Activated naive CD8-positive, alpha-beta T cell treated with anti-CD3 and anti-CD28 coated beads, Interleukin-2, amount 10 ng/mL, durations not matched to agents 7 days and 5 days (primary cell): ENCODE measurements at places on chromosomes 12 and 14.

- peaks cover 2% of the 10 kb centered on the region for H3K36me3 ChIP-seq
- DNase-seq = peak; percentile 95
- H3K27me3 ChIP-seq = peaks cover 3% of the 10 kb centered on the region
- H3K27ac ChIP-seq = peak overlapping the region; percentile 92
- peaks cover 40% of the 10 kb centered on the region for H3K4me1 ChIP-seq
These were observed 10.5 kb upstream of the SLC38A2 start for GRCh38 chr12:46382964-46383653.

- H3K4me1 ChIP-seq = peaks cover 2% of the 10 kb centered on the region
- H3K27ac ChIP-seq = no peak overlapping the region
These were observed 138.0 kb downstream of the ASCL4 start for GRCh38 chr12:107912421-107913004.

GRCh38 chr14:64691376-64691775 lies 12.8 kb upstream of the PLEKHG3 start:
- peaks cover 47% of the 10 kb centered on the region for H3K27me3 ChIP-seq
- no peaks in the 10 kb centered on the region for H3K36me3 ChIP-seq
- H3K27ac ChIP-seq = no peak overlapping the region
- no peak overlapping the region for H3K4me3 ChIP-seq
- DNase-seq = no peak

DNA sequence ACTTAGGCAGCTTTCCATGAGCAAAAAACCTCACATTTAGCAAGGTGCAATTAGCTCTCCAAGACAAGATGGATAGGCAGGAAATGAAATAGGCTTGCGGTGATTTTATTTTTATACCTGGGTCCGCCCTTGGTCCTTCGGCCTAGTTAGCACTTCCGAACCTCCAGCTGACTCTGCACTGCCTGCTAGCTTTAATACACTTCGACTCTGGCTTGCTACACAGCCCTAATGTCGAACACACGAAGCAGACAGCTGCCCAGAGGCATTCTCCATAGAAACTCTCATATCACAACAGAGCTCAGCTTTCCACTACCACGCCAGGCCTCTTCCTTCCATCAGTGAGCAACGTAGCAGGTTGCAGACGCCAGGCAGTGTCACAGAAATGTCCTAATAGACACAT lies 688.0 kb downstream of the VRK1 start:
- H3K4me1 ChIP-seq = peaks cover 2% of the 10 kb centered on the region
- H3K4me3 ChIP-seq = no peak overlapping the region
- H3K27ac ChIP-seq = no peak overlapping the region
- H3K36me3 ChIP-seq = no peaks in the 10 kb centered on the region
- no peaks in the 10 kb centered on the region for H3K27me3 ChIP-seq
- DNase-seq = no peak

DNA sequence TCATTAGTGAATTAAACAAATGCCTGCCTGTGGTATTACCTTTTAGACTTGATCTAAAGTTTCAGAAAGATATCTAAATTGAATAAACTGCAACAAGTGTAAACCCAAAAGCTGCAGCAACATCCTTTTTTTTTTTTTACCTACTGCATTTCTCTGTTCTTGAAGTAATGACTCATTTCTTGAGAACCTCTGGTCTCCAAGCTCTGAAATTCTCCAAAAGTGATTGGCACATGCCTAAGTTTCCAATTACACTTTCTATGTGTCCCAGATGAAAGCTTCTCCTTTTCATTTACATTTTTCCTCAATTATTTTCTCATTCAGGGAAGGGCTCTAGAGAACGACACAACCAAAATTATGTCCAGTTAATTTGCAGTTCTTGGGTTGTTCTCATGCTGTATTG lies 435.2 kb upstream of the DCN start:
- H3K36me3 ChIP-seq = no peaks in the 10 kb centered on the region
- no peak overlapping the region for H3K4me3 ChIP-seq
- H3K4me1 ChIP-seq = peaks cover 1% of the 10 kb centered on the region
- no peak for DNase-seq
- H3K27me3 ChIP-seq = no peaks in the 10 kb centered on the region

DNA sequence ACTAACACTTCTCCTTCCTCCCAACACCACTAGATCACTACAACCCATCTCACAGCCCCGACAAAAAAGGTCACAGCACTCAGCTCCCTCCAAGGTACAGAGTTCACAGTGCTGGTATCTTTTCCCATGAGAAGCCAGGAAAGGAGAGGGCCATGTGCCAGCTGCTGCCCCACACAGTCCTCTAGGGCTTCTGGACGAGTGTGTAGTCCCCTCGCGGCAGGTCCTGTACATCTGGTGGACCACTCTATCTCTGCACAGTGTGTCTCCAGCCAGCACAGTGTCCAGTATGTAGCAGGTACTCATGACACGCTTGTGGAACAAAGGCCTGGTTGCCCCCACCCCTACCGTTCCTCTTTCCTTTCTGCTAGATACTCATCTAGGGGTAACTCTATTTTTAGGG lies 134.4 kb upstream of the FOXN3 start:
- H3K36me3 ChIP-seq = peaks cover 24% of the 10 kb centered on the region
- H3K4me1 ChIP-seq = peaks cover 28% of the 10 kb centered on the region
- no peaks in the 10 kb centered on the region for H3K27me3 ChIP-seq
- H3K27ac ChIP-seq = no peak overlapping the region
- H3K4me3 ChIP-seq = no peak overlapping the region

- H3K27ac ChIP-seq = peak overlapping the region; percentile 8
- no peak overlapping the region for H3K4me3 ChIP-seq
- peaks cover 21% of the 10 kb centered on the region for H3K4me1 ChIP-seq
- no peaks in the 10 kb centered on the region for H3K36me3 ChIP-seq
- no peaks in the 10 kb centered on the region for H3K27me3 ChIP-seq
- no peak for DNase-seq
These were observed 5.6 kb downstream of the HIP1R start for GRCh38 chr12:122840580-122841513.

DNA sequence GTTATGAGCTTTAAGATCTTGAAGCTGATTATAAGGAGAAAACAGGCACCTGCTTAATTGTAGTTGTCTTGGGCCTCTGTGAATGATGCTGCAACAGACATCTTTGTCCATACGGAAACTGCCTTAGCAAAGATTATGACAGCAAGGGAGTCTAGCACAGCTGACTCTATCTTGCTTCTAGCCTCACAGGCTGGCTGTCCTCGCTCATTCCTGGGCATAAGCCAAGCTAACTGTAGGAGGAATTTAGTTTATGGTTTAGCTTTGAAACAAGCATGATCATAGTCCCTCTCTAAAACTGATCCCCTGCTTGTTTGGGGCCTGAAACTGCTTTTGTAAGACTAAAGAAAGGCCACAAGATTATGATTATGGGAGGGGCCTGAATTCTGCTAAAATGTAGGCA lies 74.3 kb upstream of the C14orf132 start:
- DNase-seq = no peak
- H3K27me3 ChIP-seq = no peaks in the 10 kb centered on the region
- H3K4me3 ChIP-seq = no peak overlapping the region
- no peak overlapping the region for H3K27ac ChIP-seq
- H3K36me3 ChIP-seq = no peaks in the 10 kb centered on the region
- H3K4me1 ChIP-seq = no peaks in the 10 kb centered on the region

GRCh38 chr14:97846156-97846555 lies 1049.0 kb downstream of the VRK1 start:
- H3K27me3 ChIP-seq = peaks cover 8% of the 10 kb centered on the region
- H3K27ac ChIP-seq = no peak overlapping the region
- H3K36me3 ChIP-seq = no peaks in the 10 kb centered on the region
- H3K4me1 ChIP-seq = peaks cover 7% of the 10 kb centered on the region
- no peak overlapping the region for H3K4me3 ChIP-seq

DNA sequence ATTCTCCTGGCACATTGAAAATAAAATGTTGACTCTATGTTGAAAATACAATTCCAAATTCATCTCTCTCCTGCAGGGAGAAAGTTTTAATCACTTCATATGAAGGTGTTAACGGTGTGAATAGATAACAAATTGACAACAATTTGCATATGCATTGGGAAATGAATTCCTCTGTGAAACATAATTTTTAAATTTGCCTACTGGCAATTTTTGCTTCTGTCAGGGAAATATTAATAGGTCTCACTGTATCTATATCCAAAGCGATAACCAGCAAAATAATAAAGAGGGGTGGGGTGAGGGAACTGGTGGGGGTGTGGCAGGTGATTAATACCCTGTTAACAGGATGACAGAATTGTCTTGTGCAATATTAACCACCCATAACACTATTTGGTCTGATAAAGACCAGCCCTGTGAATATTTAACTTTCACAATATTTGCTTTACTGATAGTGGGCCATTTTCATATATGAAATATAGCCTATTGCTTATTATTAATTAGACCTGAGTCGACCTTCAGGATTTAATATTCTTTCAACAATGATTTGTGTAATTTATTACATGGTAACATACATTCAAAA lies 239.0 kb upstream of the SSTR1 start:
- H3K4me1 ChIP-seq = peaks cover 5% of the 10 kb centered on the region
- H3K27ac ChIP-seq = no peak overlapping the region
- no peak for DNase-seq
- no peaks in the 10 kb centered on the region for H3K36me3 ChIP-seq
- no peak overlapping the region for H3K4me3 ChIP-seq
- no peaks in the 10 kb centered on the region for H3K27me3 ChIP-seq

DNA sequence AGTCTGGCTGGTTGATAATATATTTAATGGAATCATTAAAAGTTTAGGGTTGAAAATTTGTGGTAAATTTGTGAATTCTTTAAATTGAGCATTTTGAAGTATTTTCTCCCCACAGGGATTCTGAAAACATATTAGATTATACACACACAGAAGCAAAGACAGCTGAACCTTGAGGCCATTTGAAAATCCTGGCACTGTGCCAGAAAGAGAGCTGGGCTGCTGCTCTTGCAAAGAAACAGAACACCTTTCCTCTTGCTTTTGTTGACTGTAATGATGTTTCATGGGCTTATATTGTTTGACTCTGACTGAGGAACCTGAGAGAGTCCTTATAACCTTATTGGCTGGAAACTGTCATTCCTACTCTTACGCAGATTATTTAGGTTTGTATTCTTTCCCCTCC lies 4.8 kb downstream of the RNF34 start:
- no peaks in the 10 kb centered on the region for H3K27me3 ChIP-seq
- peaks cover 22% of the 10 kb centered on the region for H3K36me3 ChIP-seq
- H3K4me3 ChIP-seq = no peak overlapping the region
- DNase-seq = no peak
- H3K4me1 ChIP-seq = peaks cover 39% of the 10 kb centered on the region

- peaks cover 11% of the 10 kb centered on the region for H3K27me3 ChIP-seq
- H3K27ac ChIP-seq = no peak overlapping the region
- no peak for DNase-seq
These were observed 29.4 kb downstream of the SCN8A start for GRCh38 chr12:51620448-51620847.

- DNase-seq = peak; percentile 94
- H3K4me3 ChIP-seq = peak within 1 kb of the TSS; percentile 95
- H3K4me1 ChIP-seq = peaks cover 28% of the 10 kb centered on the region
- H3K27me3 ChIP-seq = peaks cover 2% of the 10 kb centered on the region
- H3K27ac ChIP-seq = peak within 1 kb of the TSS; percentile 97
These were observed at the start of gene LRR1 for GRCh38 chr14:49598485-49599300. Gene LRR1 (plus strand): TSS chr14:49598940. CDS start chr14:49599021, 81 bp downstream.

DNA sequence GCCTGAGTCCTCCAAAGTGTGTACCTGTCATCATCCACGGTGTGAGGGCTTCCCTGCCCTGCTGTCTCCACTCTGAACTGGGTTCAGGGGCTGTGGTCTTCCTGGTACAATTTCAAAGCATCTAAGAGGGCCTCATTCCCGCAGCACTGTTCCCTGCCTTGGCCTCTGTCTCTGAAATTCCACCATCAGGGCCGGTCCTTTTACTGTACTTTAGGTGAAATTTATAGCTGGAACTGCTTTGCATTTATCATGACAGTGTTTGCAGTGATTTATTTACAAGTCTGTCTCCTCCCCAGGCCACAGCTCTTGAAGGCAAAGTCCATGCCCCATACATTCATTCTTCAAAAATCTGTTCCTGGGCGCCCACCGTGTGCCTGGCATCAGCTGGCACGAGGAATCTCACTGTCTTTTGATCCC lies 36.9 kb upstream of the NCOR2 start:
- H3K27me3 ChIP-seq = peaks cover 15% of the 10 kb centered on the region
- H3K4me3 ChIP-seq = no peak overlapping the region
- H3K36me3 ChIP-seq = no peaks in the 10 kb centered on the region
- no peak for DNase-seq
- peaks cover 10% of the 10 kb centered on the region for H3K4me1 ChIP-seq

- peak overlapping the region; percentile 69 for H3K4me3 ChIP-seq
- DNase-seq = no peak
- H3K27me3 ChIP-seq = no peaks in the 10 kb centered on the region
- peaks cover 64% of the 10 kb centered on the region for H3K4me1 ChIP-seq
These were observed 3.8 kb downstream of the ENDOU start for GRCh38 chr12:47721431-47721973.

DNA sequence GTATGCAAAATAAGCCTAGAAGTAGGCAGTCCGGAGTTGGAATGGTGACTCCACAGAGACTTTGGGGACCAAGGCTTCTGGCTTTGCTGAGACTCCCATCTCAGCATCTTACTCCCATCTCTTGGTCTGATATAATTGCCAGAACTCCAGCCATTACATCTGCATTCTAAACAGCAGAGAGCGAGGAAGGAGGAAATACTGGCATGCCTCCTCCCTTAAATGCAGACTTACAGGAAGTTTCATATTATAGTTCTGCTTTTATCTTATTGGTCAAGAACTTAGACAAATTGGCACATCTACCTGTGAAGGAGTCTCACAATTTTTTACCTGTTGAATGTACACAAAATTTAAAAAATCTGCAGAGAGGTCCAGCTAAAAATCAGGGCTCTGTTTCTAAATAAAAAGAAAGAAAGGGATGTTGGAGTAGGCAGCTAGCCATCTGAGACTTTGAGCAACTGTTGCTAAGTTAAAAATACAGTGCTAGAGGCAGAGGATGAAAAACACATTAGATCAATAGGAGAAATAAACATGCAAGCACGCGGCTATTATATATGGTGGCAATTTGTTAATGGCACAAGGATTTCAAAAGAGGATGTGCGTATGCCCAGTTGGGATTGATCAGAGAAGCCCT lies 209.9 kb upstream of the HMGA2 start:
- DNase-seq = no peak
- peaks cover 2% of the 10 kb centered on the region for H3K4me1 ChIP-seq
- H3K4me3 ChIP-seq = no peak overlapping the region
- H3K36me3 ChIP-seq = no peaks in the 10 kb centered on the region
- no peaks in the 10 kb centered on the region for H3K27me3 ChIP-seq
- no peak overlapping the region for H3K27ac ChIP-seq

DNA sequence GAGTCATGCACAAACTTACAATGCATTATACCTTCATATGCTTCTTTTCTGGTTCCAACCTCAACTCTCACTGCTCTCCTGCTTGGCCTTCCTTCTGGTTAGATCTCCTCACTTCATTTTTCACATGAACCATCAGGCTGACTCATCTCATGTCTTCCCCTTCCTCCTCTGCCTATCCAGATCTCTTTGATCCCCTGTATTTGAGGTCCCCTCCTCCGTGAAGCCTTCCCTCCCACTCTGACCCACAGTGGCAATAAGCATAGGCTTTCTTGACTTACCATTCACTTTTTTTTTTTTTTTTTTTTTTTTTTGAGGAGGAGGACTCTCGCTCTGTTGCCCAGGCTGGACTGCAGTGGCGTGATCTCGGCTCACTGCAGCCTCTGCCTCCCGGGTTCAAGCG lies 14.7 kb upstream of the ASIC1 start:
- H3K4me1 ChIP-seq = peaks cover 5% of the 10 kb centered on the region
- H3K27ac ChIP-seq = no peak overlapping the region
- no peak for DNase-seq
- H3K27me3 ChIP-seq = peaks cover 8% of the 10 kb centered on the region
- no peak overlapping the region for H3K4me3 ChIP-seq

GRCh38 chr12:67911275-67911600 lies 78.0 kb upstream of the IFNG-AS1 start:
- H3K27me3 ChIP-seq = peaks cover 2% of the 10 kb centered on the region
- H3K36me3 ChIP-seq = no peaks in the 10 kb centered on the region
- H3K27ac ChIP-seq = no peak overlapping the region
- H3K4me3 ChIP-seq = no peak overlapping the region
- DNase-seq = no peak
